ENCODE measurements at places on chromosomes 1 and 21.
A peak's percentile ranks its signal among the peaks of the same experiment; 100 is the strongest.

DNA sequence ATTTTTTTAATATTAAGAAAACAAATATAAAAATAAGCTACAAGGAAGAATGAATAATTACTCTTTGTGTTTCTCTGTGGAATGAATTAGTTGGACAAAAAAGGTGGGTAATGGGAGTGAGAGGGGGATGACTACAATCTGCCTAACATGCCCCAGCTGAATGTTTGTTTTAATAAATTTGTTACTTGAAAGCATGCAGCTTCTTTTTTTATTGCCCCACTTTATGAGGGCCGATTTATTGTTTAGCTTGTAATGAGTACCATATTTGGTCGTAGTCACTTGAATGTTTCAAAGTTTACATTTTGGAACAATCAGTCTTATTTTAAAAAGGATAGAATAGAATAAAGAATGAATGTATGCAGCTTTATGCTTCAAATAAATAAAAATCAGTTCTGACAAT is 197.4 kb downstream of the LBR start:
- no peak for DNase-seq

DNA sequence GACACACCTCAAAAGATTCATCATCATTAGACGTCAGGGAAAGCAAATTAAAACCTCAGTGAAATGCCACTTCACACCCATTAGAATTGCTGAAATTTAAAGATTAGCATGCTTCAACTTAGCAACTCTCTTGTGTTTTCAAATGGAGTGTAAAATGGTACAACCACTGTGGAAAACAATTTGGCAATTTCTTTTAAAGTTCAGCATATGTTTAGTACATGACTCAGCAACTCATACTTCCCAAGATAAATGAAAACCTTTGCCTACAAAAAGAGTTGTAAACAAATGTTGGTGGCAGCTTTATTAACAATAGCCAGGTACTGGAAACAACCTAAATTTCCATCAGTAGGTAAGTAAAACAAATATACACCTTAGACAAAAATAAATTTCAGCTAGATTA is 42.7 kb downstream of the ST3GAL3 start:
- no peak for DNase-seq

GRCh38 chr21:22791986-22792560 is 1793.9 kb downstream of the NCAM2 start:
- no peak for DNase-seq

- no peak for DNase-seq
These were observed 165.6 kb downstream of the DSCAM start for GRCh38 chr21:40681164-40681859.

DNA sequence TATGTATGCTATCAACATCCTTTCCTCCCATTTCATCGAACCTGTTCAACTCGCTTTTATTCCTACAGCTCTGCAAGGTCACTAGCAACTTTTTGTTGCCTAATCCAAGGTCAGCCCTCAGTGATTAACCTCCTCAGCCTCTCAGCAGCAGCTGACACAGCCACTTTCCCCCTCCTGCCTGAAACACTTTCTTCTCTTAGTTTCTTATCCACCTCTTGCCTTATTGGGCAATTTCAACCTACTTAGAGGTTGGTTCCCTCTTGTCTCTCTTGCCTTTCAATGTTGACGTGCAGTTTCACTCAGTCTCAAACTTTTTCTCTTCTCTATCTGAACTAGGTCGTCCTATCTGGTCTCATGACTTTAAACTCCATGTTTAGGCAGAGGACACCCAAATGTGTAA is 156.3 kb downstream of the C1orf94 start:
- DNase-seq: no peak

- DNase-seq: no peak
These were observed 54.0 kb upstream of the COL11A1 start for GRCh38 chr1:103162360-103162759.

GRCh38 chr1:244256086-244256676 is 195.5 kb downstream of the ADSS2 start:
- no peak for DNase-seq

- no peak for DNase-seq
These were observed 57.7 kb upstream of the NUF2 start for GRCh38 chr1:163263818-163264655.

DNA sequence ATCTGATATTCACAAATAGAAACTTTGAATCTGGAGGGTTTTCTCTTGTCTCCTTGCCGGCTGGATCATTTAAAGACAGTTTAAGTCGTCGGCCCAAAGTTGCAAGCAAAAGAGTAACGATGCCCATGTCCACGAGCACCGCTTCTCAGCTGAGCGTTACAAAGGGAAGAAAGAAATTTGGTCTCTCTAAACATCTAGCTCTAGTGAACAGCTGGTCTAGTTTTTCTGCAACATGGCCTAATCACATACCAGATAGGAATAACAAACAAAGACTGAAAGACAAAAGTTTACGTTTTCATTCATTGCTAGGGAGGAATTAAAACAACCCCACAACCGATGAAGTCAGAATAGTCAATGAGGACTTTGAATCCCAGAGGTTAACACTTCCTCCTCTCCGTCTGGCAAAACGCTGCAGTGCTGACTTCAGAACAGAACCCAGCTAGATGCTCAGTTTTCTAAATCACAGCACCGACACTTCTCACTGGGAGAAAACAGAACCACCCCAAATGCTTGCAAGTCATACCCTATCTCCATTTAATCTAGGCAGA is 69.4 kb downstream of the NTPCR start:
- no peak for DNase-seq

DNA sequence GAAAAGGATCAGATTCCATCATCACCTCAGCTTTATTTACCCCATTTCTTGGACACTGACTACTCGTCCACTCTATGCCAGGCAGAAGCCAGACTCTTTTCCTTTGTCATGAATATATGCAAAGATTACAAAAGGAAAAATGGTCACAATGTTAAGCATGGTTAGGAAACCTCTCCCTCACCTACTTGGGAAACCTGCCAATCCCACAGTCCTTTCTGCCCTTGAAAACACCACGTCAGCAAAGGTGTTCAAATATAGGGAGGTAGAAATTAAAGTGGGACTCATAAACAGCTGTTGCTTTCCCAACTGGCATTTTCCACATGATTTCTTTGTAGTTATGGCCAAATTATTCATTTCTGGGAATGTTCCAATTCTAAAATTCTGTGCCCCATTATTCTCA is 16.2 kb upstream of the ATP13A2 start:
- no peak for DNase-seq

- DNase-seq: no peak
These were observed 16.4 kb upstream of the C4BPB start for GRCh38 chr1:207072233-207072632.

- DNase-seq: no peak
These were observed 16.9 kb downstream of the CRB1 start for GRCh38 chr1:197284966-197285365.

DNA sequence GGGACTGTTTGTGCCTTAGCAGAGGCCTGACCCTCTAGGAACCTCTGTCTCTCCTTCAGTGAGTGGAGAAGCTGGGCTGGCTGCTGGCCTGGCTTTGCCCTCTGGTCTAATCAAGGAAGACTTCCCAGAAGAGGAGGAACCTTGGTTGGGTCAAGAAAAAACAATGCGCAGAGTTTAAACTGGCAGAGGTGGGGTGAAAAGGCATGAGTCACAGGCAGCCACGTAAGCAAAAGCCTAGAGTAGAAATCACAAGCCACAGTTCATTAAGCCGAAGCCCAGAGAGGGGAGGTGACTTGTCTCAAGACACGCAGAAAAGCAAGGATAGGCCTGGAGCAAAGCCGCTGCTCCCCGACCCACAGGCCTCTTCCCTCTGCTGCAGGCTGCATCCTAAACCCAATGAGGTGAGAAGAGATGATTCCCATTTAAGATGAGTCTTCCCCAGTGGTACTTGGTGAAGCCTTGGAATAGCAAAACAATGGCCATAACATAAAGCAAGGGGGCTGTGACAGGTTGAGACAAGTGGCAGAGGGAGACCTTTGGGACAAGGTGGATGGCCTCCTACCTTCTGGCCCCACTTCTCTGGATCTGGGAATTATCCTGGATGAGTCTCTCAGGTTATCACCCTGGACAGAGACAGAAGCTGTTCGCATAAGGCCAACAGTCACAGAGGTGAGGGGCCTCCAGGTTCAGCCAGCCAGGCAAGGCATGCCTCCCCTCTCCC is 7.7 kb downstream of the PDZK1IP1 start:
- no peak for DNase-seq

DNA sequence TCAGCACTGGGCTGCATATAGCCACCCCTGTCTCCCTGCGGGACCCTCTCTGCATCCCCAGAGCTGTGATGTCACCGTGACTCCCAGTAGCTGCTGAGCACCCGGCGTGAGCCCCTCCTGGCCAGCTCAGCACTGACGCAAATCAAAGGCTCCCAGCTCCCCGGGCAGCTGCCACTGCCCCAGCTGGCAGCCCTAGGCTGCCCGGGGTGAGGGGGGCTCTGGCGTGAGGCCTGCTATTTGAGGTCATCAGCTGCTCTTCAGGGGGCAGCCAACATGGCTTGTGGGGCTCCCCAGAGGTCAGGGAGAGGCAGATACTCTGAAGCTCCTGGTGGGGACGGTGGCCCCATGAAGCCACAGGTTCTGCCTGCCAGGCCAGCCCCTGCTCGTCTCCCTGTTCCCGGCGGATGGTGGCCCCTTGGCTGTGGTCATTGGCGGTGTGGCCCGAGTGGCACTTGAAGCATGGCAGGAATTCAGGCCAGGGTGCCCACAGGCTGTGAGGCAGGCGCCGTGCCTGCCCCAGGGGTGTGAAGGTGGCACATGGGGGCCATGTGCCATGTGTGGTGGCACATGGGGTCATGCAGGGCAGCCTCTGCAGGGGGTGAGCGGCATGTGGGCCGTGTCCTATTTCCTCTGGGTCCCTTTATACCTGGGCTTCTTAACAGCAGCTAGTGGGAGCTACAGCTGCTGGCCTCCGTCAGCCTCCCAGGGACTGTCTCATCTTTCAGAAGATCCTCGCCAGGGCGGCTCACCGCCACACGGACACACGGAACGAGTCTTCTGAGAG is 85.4 kb downstream of the SIK1 start:
- no peak for DNase-seq

- DNase-seq: no peak
These were observed 91.6 kb upstream of the CHODL start for GRCh38 chr21:18153063-18153462.

DNA sequence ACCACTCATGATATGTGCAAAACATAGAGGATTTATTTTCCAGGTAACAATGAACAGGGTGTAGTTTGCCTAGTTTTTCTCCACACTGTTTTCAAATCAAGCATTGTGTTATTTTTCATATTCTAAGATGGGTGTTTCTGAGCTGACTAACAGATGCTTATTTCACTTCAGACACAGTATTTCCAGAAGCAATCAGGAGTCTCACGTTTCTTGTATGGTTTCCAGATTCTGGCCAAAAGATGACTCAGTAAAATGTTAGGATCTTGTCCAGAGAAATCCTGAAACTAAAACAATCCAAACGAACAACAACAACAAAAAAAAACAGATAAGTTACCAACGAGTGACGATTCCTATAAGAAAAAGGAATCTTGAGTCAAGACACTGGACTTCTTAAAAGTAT is 5.3 kb downstream of the UTS2 start:
- no peak for DNase-seq

DNA sequence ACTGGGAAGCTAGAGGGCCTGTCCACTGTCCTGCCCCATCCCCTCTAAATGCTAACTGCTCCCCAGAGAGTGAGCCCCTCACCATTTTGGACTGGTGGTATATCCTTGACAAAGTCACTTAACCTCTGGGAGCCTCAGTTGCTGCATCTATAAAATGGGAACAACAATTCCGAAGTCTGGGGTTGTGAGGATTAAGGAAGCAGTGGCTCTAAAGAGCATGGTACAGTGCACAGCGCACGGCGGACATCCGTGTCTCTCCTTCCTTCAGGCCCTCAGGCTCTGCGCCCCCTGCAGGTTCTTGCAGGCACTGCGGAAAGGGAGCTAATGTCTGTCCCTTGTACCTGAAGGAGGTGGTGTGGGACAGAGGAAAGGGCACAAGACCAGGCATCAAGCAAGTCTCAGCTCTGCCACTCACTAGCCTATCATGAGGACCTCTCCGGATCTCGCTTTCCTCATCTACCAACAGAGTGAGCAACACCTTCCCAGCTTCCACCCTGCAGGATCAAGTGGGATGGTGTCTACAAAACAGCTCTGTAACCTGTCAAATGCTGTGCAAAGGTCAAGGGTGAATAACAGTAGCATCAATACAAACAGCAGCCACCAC is 20.1 kb downstream of the ECE1 start:
- peak; percentile 68 for DNase-seq

DNA sequence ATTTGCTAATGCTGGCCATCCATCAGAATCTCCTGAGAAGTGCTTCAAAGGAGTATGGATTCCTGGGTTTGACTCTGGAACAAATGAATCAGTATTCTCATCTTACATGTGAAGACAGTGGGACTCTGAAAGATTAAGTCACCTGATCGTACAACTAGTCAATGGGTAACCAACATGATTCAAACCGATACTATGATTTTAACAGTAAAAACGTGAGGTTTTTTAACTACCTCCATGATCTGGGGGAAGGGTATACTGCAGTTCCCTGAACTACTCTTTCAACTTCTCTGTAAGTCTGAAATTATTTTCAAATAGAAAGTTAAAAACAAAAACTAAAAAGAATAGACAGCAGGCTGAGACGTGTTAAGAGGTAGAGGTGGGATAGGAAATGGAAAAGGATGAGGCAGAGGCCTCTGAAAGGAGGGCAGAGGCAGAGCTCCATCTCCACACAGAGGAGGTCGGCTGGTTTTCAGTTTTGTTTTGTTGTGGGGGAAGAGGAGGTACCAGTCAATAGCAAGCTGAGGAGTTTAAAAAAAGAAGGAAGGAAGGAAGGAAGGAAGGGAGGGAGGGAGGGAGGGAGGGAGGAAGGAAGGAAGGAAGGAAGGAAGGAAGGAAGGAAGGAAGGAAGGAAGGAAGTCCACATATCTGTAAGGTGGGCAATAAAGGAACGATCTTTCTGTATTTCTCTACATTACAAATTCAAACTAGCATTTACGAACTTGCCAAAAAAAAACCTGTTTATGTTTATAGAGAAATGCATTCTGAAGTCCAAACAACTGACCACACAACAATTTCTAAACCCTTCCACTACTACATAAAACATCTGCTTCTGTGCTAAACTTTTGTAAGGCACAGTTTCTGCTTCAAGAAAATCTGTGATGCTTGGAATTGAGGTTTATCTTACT is 213.1 kb downstream of the RERE start:
- DNase-seq: no peak

- DNase-seq: no peak
These were observed 53.2 kb downstream of the DDAH1 start for GRCh38 chr1:85411567-85412305.

- no peak for DNase-seq
These were observed 64.1 kb upstream of the RNPC3 start for GRCh38 chr1:103461161-103462105.

DNA sequence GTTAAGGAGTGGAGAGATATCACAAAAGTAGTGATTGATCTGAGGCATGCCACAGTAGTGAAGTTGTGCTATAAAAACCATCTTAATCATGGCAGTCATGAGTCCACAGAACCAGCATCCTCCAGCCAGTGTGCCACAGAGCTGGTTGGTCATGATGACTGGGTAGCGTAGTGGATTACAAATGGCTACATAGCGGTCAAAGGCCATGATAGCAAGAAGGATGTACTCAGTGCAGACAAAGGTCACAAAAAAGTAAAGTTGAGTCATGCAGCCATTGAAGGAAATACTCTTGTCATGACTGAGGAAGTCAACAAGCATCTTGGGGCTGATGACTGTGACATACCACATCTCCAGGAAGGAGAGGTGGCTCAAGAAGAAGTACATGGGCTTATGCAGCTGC is 6.7 kb downstream of the OR6Y1 start:
- DNase-seq: no peak
